ENCODE measurements at places on chromosomes 3 and 15. TPM values are rescaled to one million over a fixed set of nuclear protein-coding genes. Genes with fewer than 3 reads are reported as not detected.
A peak's percentile ranks its signal among the peaks of the same experiment; 100 is the strongest.

- no peak for DNase-seq
Observed at GRCh38 chr15:95549168-95549738, 781.2 kb upstream of the NR2F2 start.

GRCh38 chr3:192825657-192826200, 91.9 kb downstream of the MB21D2 start:
- DNase-seq: peak; percentile 73

The CRYBG3 gene
- total RNA-seq: 1.1 TPM

DNA sequence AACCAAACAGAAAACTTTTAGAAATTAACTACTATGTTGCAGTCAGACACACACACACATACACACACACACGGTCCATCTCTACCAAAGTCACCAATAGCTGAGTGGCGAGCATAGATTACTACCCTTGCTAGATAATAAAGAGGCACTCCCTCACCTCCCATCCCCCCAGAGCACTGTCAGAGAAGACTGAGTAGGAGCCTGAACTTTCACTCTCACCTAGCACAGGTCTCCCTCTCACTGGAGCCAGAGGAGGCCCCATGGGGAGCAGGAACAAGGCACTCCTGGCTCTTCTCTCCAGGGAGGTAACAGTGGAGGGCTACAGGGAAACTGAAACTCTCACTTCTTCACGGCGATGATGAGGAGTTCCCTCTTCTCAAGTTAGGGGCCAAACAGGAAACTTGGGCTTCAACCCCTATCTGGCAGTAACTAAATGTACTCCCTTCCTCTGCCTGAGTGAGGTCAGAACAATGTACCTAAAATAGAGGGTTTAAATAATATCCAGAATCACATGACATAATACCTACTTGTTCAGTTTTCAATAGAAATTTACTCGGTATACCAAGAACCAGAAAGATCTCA, 975.3 kb upstream of the GBE1 start:
- DNase-seq: no peak

The TMEM212 gene
- not detected for total RNA-seq

- DNase-seq: no peak
Observed at GRCh38 chr3:177495566-177495965, 298.3 kb upstream of the TBL1XR1 start.

GRCh38 chr15:29820394-29821154, 1.7 kb downstream of the TJP1 start:
- no peak for DNase-seq

The SLC28A2 gene
- total RNA-seq: not detected

DNA sequence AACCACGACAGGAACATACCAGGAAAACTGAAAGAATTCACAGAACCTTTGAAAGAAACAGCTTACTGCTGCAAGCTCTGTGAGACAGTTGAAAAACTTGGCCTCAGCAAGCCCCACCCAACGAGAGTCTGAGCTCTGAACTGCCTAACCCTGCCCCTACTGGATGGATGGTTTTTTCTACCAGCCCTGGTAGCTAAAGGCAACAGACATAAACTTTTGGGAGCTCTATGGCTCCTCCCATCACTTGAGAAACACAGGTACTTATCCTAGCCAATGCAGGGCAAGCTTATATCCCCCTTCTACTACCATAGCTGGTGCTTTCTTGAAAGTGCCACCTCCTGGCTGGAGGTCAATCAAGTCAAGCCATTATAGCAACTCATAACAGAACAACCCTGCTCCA, 471.8 kb downstream of the GRM7 start:
- DNase-seq: no peak

GRCh38 chr3:11607816-11608215, 35.9 kb downstream of the VGLL4 start:
- DNase-seq: no peak

GRCh38 chr15:68075764-68076385, 21.8 kb downstream of the PIAS1 start:
- DNase-seq: no peak

- DNase-seq: no peak
Observed at GRCh38 chr3:72031581-72031980, 246.6 kb upstream of the PROK2 start.

DNA sequence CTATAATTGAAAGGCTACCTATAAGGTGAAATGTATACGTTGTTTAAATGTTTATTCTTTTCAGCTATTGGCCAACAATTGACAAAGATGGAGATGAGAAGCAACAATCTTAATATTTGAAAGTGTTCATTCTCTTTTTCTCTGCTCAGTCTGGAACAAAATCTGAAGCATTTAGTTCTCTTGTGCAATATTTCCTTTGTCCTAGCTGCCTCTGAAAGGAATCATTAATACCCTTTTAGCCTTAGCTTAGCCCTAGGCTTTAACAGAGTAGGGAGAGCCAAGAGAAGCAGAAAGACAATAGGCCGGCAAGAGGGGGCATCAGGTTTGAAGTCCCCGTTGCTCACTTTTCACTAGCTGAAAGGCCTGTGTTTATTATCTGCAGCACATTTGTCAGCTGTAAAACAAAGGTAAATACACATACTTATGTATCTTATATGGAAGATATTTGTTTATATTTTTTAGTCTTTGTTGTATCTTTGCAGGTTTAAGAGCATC, 422.5 kb upstream of the SEMA6D start:
- DNase-seq: no peak

- no peak for DNase-seq
Observed at GRCh38 chr3:140459462-140459861, 218.4 kb upstream of the TRIM42 start.

The CASR gene
- not detected for total RNA-seq

- DNase-seq: no peak
Observed at GRCh38 chr3:170953229-170953628, 44.8 kb upstream of the EIF5A2 start.

- DNase-seq: no peak
Observed at GRCh38 chr3:40045051-40045450, 235.6 kb downstream of the MYRIP start.

DNA sequence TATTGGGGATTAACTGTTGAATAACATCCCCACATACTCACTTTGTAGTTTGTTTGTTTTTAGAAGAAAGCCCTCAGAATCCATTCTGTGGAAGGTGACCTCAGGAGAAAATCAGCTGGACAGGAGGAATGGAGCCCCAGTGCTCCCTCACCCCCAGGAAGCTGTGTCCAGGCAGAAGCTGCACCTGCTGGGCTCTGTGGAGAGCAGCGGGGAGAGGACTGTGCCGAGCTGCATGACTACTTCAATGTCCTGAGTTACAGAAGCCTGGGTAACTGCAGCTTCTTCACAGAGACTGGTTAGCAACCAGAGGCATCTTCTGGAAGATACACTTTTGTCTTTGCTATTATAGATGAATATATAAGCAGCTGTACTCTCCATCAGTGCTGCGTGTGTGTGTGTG, 14.0 kb downstream of the TIGIT start:
- no peak for DNase-seq

- no peak for DNase-seq
Observed at GRCh38 chr15:82968066-82968465, 15.5 kb upstream of the HOMER2 start.

DNA sequence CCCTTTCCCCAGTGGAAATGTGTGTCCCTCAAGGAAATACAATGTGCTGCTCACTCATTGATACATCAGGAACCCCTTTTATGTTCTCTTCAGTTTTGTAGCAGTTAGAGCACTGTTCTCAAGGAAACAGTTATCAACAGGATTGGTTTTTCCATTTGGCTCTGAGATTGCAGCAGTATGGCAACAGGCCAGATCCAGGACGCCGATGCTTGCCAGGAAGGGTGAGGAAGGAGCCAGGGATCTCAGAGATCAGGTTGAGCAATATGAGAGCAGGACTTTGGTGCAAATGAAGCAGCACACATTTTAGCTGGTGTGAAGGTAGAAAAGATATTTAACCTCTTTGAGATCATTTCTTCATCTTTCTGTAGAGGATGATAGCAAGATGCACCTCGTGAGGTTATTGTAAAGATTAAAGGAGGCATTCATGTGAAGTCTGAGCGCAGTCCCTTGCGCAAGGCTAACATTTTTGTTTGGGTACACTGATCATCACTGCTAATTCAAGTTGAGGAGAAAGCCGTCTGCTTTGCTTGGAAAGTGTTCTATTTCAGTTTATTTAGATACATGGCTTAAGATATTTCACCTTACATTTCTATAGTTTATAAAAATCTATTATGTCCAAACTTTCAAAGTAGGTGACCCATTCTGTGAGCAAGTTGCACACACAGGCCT, 68.5 kb downstream of the KCNH8 start:
- no peak for DNase-seq

- no peak for DNase-seq
Observed at GRCh38 chr3:150703299-150703755, 393 bp downstream of the ERICH6 start.

DNA sequence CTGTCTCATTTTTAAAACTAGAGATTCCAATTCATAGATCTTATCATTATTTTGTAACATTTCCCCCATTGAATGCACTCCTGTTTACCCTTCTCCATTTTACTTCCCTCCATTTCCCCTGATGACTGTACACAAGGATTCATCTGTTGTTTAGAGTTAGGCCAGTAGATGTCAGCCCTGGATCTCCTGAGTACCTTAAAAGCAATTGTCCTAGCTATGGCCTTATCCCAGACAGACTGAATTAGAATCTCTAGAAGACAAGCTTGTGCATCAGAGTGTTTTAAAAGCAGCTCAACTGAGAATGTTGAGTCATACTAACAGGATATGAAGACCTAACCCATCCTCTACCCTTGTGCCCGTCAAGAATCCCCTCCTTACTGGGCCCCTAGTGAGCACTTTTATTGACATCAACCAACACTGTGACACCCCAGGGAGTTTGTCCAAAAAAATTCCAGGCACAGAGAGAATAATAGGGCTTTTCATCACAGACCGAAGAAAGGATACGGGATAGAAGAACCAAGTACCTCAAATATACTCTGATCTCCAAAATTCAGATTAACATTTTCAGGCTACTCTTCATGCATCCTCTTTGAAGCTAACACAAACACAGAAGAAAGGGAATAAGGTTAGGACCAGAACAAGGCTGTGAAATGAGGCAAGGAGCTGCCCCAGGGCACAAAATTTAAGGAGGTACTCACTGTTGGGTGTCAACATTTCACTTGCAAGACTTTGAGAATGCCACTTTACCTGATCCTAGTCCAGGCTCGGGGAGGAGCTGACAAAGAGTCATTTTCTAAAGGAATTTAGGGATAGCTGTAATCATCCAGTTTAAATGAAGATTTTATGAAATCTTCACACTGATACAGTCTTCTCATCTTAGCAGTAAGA, 17.1 kb downstream of the ZBED2 start:
- peak; percentile 64 for DNase-seq

- DNase-seq: no peak
Observed at GRCh38 chr15:68343579-68344225, 66.2 kb downstream of the FEM1B start.

DNA sequence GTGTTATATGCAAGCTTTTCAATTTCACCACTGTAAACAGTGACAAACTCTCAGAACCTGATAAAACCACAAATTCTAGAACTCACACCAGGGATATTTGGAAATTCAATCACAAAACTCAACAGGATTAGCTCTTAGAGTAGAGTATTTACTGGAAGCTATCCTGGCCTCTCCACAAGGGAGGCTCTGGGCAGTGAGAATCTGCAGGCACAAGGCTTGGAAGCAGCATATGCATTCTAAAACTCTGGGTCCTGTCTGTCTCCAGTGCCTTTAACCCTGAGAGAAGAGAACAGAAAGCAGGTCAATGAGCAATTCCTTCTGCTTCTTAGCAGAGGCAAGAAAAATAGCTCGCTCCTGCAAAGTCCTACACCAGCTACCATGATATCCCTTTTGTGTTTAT, 23.4 kb downstream of the PLSCR4 start:
- no peak for DNase-seq

The GOLGA6L25 gene
- not detected for total RNA-seq

- no peak for DNase-seq
Observed at GRCh38 chr3:58049143-58049785, 41.0 kb downstream of the FLNB start.

- DNase-seq: no peak
Observed at GRCh38 chr3:63931290-63931689, 19.1 kb upstream of the SCAANT1 start.

The BRPF1 gene
- 28.2 TPM for total RNA-seq

GRCh38 chr3:9404680-9405079, 7.3 kb downstream of the SETD5 start:
- DNase-seq: no peak

The ACKR2 gene
- 0.43 TPM for total RNA-seq

DNA sequence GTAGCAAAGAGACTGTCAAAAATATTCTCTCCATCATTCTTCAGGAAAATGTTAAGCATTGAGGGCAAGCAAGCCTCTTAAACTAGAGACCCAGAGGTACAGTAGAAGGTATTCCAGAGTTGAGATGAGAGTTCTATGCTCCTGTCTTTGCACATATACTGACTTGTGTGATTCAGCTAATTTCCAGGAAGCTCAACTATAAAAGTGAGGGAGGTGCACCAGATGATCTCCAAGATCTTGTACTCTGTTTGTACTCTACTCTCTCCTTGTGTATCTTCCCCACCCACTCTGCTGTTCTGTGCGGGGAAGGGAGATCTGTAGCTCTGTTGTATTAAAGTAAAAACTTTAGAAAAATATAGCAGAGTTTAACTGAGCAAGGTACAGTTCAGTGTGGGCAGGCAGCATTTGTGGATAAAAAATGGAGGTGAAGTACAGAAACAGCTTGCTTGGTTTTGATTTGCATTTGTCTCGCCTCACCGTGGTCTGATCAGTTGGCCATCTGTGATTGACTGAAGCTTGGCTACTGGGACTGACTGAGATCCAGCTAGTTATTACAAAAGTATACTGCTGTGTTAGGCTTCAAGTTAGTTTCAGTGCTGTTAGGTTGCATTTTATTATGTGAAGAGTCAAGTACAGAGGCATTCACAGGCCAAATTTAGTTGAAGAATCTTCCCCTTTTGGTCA, 463.1 kb upstream of the GOLIM4 start:
- no peak for DNase-seq

- peak; percentile 93 for DNase-seq
Observed at GRCh38 chr3:168047190-168047795, 48.4 kb downstream of the GOLIM4 start.

- DNase-seq: no peak
Observed at GRCh38 chr3:191302451-191302850, 26.7 kb upstream of the CCDC50 start.

GRCh38 chr3:23949784-23950183, 4.7 kb downstream of the NR1D2 start:
- DNase-seq: no peak

GRCh38 chr3:180930526-180930925, 18.1 kb downstream of the FXR1 start:
- DNase-seq: no peak

Measured in Karpas-422 (cell line).